Activated CD4-positive, alpha-beta memory T cell treated with anti-CD3 and anti-CD28 coated beads for 36 hours (primary cell): ENCODE measurements at places on chromosomes 12 and 14.

GRCh38 chr12:114508529-114509129, 102.7 kb upstream of the TBX5 start:
- DNase-seq: peak; percentile 71

- no peak for DNase-seq
Observed at GRCh38 chr14:101626331-101626730, 65.0 kb downstream of the DIO3 start.

DNA sequence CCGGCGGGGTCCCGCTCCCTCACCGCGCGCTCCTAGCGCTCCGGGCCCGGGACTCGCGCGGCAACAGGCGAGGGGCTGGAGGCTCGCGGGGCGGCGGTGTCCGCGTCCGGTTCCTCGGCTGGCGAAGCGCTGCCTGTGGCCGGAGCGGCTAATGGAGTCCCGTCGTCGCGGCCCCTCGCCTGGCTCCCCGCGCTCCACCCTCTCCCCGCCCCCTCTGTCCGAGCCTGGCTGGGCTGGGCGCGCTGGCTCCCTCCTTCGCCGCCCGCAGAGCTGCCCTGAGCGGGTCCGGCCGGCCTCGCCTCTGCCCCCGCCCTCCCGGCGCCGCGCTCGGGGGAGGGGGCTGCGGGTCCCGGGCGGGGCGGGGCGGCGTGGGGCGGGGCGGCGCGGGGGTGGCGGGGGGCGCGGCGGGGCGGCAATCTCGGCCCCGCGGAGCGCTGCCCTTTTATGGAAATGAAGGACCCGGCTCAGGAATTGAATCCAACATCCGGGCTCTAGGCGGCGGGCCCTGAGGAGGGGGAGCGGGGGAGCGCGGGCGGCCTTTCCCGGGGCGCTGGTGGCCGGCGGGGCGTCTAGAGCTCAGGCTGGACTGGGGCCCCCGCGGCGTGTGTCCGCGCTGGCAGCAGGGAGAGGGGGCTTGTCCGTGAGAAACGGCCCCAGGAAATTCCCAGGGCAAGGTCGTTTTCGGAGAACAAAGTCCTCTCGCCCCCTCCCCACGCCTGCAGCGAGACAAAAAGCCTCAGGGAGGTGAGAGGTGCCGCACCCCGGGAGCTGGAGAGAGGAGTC, at the start of gene FERMT2:
TSS of gene FERMT2 (minus strand) at position 153 of the 783 bp plus-strand sequence. CDS start 482 bp downstream, outside the sequence.
- DNase-seq: peak; percentile 40

- no peak for DNase-seq
Observed at GRCh38 chr14:31006703-31007102, 18.7 kb upstream of the AP4S1 start.

DNA sequence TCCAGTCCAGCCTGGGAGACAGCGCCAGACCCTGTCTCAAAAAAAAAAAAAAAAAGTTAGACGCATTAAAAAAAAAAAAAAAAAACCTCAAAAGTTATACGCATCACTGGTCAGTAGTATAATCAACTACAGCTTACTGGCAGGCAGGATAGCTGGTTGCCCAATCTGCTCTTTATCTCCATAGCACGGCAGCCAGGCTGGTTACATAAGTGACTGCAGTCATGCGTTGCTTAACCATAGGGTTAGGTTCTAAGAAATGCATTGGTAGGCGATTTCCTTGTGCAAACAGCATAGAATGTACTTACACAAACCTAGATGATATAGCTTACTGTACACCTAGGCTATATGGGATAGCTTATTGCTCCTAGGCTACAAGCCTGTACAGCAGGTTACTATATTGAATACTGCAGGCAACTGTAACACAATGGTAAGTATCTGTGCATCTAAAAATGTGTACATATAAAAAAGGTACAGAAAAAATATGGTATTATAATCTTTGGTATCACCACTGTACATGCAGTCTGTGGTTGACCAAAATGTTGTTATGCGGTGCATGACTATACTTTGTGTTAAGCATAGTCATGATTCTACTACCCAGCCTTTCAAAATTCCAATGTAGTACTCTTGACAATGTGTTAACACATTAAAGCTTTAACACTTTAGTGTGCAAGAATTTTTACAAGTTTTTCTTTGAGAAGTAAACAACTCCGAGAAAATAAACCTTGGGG, 8.1 kb downstream of the L2HGDH start:
- DNase-seq: no peak

DNA sequence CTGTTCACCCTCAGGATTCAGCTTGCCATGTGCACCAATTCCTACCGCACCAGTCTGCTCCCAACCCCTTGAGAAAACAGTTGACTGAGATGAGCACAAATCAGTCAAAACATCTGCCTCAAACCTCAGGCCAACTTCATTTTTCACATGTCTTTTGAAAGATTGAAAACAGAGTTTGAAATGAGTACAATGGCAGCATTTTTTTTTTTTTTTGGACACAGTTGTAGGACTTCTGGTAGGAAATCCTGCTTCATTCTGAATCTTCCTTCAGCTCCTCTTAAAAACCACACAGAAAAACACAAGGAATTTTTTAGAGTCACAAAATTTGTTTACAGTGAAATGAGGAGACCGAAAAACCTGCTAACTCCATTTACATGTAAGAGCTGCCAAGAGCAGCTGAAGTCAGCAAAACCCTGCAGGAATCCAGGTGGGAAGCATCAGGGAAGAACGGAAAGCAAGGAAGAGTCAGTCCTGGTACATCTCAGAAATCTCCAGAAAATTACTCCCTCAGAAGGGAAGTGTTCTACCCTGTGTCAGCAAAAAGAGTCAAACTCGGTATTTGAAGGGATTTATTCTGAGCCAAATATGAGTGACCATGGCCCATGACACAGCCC, 100.3 kb upstream of the TMTC1 start:
- DNase-seq: no peak

DNA sequence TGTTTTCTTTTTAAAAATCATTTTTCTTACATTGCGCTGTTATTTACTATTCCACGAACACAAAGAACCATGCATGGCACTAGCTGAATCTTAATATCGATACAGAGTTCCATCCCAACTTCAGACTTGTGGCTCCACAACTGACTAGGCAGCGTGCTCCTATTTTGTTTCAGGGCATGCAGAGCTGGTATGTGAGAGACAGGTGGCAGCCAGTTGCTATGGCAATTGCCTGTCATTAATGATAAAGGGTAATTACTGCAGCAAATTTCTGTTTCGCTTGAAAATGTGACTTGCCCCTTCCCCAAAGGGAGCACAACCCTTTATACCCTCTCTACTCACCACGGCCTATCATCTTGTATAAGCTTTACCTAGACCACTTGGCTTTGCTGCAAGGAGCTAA, 113.1 kb upstream of the G2E3 start:
- no peak for DNase-seq

- DNase-seq: peak; percentile 69
Observed at GRCh38 chr14:73786636-73787485, 64.8 kb upstream of the PTGR2 start.

DNA sequence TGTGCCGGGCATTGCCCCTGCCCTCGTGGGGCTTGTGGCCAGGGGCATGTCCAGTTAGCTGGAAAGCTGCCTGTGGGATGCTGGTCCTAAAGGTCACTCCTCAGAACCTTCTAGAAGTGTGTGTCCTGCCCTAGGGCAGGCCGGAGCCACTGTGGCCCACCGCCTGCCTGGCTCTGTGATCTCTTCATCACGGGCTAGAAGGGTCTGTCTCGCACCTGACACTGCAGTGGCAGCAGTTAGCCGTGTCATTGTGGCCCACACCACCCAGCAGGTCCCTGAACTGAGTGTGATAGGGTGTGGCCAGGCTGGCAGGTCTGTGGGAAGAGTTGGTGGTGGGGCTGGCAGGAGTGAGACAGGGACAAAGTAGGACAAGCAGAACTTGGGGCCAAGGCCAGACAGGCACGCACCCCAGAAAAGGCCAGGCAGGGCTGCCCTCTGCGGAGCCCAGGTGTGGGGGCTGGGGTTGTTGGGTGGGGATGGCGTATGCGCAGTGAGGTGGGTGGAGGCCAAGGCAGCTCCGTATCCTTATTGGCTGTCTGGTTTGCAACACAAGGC, 41.2 kb downstream of the ADGRD1 start:
- no peak for DNase-seq

DNA sequence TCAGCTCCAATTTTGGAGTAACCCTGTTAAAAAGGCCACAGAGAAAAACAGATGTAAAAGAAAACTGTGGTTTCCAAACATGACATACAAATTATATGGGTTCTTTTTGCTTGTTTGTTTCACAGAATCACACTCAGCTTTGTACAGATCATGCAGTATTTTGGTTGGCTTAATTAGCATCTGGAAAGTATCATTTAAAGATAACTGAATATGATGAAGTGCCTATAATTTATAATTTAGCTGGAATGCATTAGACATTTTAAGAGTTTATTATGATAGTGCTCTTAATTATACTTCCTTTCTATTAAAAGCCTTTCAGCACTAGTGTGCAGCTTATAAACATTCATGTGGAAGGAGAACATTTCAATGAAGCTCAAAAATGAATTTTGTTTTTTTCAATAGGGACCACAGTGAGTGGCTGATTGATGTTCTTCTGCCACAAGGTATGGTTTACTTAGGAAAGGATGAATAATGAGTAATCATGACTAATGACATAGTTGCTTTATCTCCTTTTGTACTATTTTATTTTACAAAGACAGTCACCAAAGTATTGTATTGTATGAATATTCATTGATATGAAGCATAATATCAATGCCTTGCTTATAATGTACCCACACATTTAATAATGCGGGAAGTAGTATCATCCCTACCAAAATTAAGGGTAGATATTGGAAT, 98.3 kb downstream of the UNC79 start:
- DNase-seq: no peak

GRCh38 chr12:107351713-107352112, 258.4 kb upstream of the CRY1 start:
- DNase-seq: no peak

- peak; percentile 49 for DNase-seq
Observed at GRCh38 chr12:98439981-98440581, 75.3 kb upstream of the TMPO start.

DNA sequence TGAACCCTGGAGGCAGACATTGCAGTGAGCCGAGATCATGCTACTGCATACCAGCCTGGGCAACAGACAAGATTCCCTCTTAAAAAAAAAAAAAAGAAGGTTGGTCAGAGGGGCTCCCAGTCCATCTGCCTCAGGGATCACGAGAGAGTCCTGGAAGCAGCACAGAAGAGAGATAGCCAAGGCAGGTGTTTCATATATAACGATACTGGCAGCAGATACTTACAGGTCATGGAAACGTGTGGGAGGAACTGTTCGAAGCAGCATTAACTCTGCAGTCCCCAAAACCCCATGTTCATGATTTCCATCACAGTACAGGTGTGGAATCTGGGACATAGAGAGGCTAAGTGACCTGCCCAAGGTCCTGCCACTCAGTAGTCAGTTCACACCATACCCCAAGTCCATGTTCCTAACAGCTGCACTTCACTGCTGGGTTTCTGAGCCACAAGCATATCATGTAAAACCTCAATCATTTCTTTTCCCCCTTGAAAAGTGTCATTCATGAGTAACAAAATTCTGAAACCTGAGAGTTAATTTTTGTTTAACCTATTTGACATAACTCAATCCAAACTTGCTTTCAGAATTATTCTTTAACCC, 16.7 kb downstream of the CDK2AP1 start:
- DNase-seq: no peak

DNA sequence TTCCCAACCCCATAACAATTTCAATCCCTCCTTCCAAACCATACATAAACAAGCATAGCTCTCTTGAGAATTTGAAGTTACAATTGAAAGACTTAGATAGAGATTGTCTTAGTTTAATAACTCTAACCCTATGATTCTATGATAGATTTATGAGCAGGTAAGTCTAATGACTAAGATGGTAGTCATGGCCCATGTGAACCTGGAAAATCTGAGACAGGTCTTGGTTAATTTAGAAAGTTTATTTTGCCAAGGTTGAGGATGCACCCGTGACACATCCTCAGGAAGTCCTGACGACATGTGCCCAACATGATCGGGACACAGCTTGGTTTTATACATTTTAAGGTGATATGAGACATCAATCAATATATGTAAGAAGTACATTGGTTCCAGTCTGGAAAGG, 248.8 kb downstream of the KCNH5 start:
- no peak for DNase-seq

DNA sequence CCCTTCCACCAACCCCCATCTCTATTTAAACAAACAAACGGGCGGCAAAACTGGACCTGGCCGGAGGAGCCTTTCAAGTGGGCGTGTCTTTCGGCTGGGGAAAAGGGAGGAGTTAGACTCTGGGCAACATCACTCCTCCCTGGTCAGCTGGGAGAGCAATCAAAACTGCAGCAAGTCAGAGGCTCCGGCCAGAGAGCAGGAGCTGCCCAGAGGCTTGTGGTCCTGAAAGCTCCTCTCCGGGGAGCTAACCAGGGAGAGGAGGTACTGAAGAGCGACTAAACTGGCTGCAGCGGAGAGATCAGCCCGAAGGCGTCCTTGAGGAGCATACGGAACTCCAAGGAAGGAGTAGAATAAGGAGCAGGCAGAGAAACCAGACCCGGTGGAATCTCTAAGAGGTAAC, at the start of gene NEUROD4:
TSS of gene NEUROD4 (plus strand) at position 191 of the 400 bp plus-strand sequence. CDS start 6,466 bp downstream, outside the sequence.
- peak; percentile 32 for DNase-seq

DNA sequence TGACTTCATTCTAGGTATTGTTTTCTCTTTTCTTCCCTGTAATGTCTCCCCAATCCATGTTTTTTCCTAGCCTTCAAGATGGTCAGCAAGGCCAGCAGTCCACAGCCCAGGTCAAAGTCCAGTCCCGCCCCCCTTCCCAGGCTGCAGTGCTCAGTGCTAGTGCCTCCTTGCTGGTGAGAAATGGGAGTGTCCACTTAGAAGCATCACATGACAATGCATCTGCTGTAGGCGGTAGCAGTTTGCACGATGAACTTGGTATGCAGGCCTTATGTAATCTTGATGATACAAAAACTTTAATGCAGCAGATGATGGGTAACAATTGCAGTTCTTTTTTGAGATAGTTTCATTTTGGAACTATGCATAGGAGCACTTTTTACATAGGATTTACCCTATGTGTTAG, 88.4 kb downstream of the PCNX1 start:
- no peak for DNase-seq

DNA sequence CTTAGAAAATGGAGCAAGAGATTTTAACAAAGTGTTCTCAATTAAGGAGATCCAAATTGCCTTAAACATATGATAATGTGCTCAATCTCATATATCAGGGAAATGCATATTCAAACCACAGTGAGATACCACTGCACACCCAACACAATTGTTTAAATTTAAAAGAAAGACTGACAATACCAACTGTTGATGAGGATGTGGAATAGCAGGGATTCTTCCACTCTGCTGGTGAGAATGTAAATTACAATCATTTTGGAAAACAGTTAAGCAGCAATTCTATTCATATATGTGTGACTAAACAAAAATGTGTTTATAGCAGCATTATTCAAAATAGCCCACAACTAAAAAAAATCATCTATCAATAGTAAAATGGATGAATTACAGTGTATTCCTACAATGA, 144.2 kb downstream of the KICS2 start:
- no peak for DNase-seq

GRCh38 chr14:59629444-59630287, 53.1 kb upstream of the CCDC175 start:
- DNase-seq: no peak

GRCh38 chr12:54162741-54163140, 26.0 kb downstream of the SMUG1 start:
- DNase-seq: no peak
